ENCODE measurements at places on chromosomes 7 and 10. TPM values are rescaled to one million over a fixed set of nuclear protein-coding genes. Genes with fewer than 3 reads are reported as not detected.
A peak's percentile ranks its signal among the peaks of the same experiment; 100 is the strongest.

DNA sequence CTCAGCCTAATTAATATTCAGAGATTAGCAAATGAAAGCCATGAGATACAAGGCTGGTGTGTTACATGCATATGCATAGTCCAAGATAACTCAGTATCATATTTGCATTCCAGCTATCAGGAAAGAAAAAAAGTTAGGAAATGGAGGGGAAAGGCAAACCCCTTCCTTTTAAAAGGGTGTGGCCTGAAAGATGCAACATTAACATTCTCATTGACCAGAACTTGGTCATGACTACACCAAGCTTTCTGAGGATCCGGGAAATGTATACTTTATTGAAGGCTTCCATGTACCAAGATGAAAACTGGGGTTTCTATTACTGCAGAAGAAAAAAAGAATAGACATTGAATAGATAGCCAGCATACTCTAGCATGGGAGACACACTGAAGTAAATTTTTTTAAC lies 96.5 kb downstream of the IPMK start:
- H3K4me1 ChIP-seq: no peaks in the 10 kb centered on the region
- no peak overlapping the region for H3K27ac ChIP-seq
- no peak for DNase-seq

DNA sequence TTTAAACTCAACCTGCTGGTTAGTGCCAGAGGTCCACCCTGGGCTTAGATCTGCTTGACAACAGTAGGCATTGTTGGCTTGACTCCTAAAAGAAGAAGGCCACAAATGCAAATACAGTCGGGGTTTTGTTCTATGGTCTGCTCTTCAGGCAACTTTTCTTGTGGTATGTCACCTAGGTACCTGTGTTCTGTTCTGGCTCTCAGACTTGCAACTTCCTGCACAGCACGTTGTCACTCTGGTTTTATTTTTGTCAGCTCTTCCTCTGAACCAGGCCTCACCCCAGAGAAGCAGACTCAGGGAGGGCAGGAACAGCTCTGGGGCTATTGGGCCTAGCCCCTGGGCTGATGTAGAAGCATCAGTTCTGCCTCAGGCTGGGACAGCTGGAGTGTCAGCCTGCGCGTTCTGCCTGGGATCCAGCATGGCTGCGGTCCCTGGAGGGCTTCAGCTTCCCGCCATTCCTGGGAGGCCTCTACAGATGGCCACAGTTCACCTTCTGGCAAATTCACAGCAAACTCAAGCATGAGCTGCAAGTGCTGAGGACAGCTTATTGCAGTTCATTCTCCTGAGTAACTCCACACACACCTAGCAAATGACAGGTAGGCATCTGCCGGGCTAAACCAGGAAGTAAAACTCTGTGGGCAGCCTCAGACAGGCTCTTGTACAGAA lies 11.0 kb upstream of the PDCD4 start:
- no peak overlapping the region for H3K4me3 ChIP-seq
- H3K36me3 ChIP-seq: no peaks in the 10 kb centered on the region
- peak overlapping the region; percentile 75 for H3K27ac ChIP-seq
- no peaks in the 10 kb centered on the region for H3K27me3 ChIP-seq
- DNase-seq: peak; percentile 69

DNA sequence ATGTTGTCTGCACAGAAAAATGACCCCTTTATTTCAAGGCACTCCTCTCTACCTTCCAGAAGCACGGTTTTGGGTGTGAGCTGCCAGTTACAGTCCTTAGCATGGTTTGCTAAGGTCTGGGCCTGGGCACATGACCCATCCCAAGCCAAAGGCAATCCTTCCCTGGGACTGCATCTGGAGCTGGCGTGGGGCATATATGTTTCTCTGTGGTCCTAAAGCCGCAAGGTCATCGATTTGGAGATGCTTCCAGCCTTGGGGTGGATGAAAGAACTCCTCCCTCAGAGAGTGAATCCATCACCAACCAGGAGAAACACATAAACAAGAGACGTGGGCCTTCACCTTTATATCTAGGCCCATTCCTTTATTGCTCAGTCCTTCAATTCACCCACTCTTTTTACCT lies 50.1 kb upstream of the IGFBP3 start:
- H3K4me3 ChIP-seq: no peak overlapping the region
- H3K27me3 ChIP-seq: no peaks in the 10 kb centered on the region
- no peak overlapping the region for H3K27ac ChIP-seq
- H3K36me3 ChIP-seq: no peaks in the 10 kb centered on the region

- H3K4me3 ChIP-seq: no peak overlapping the region
- DNase-seq: no peak
- no peaks in the 10 kb centered on the region for H3K27me3 ChIP-seq
- H3K36me3 ChIP-seq: no peaks in the 10 kb centered on the region
Measured at GRCh38 chr7:4854916-4855315, 6.9 kb downstream of the PAPOLB start.

GRCh38 chr10:131954356-131954965 lies 27.3 kb downstream of the BNIP3 start:
- H3K4me1 ChIP-seq: no peaks in the 10 kb centered on the region
- no peaks in the 10 kb centered on the region for H3K36me3 ChIP-seq
- no peaks in the 10 kb centered on the region for H3K27me3 ChIP-seq
- H3K27ac ChIP-seq: no peak overlapping the region

Gene NME8
- total RNA-seq: not detected

Gene CTNNA3
- not detected for total RNA-seq

DNA sequence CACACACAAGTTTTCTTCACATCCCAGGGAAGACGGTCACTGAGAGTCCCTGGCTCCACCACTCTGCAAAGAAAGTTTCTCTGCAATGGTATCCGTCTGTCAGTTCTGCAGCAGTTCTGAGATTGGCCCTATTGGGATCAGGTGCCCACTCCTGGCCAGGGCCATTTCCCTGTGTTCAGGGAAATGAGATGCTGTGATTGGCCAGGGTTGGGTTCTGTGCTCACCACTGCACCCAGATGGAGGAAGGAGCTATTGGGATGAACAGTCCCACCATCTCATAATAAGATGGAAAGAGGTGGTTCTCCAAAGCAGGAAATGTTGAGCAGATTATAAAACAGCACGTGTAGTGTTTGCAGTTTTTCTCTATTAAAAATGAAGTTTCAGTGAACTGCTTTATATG lies 13.3 kb upstream of the PIP4K2A start:
- no peaks in the 10 kb centered on the region for H3K36me3 ChIP-seq
- H3K4me1 ChIP-seq: peaks cover 37% of the 10 kb centered on the region
- H3K27me3 ChIP-seq: peaks cover 2% of the 10 kb centered on the region
- no peak overlapping the region for H3K4me3 ChIP-seq

Gene PIP
- not detected for total RNA-seq

GRCh38 chr10:65943451-65943850 lies 982.4 kb upstream of the LRRTM3 start:
- no peak overlapping the region for H3K4me3 ChIP-seq
- H3K36me3 ChIP-seq: no peaks in the 10 kb centered on the region
- H3K27ac ChIP-seq: no peak overlapping the region
- DNase-seq: no peak
- no peaks in the 10 kb centered on the region for H3K27me3 ChIP-seq
- H3K4me1 ChIP-seq: no peaks in the 10 kb centered on the region

DNA sequence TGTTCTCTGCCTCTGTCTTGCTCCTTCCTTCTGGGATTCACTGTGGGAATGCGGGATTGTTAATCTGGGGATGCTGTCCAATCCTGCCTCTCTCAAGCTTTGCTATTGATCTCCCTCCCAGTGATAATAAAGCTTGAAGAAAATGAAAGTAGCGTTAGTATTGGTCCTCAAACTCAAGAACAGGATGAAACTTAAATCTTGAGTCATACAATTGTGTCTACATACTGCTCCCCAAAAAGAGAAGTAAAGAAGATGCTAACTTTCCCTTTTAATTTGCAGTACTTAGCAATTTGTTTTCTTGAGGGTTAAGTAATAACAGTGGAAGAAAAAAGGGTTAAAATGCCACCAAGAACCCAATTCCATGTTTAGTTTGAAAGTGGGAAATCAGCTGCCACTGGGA lies 13.6 kb downstream of the CFTR start:
- H3K4me3 ChIP-seq: no peak overlapping the region
- no peak for DNase-seq
- no peaks in the 10 kb centered on the region for H3K36me3 ChIP-seq
- no peak overlapping the region for H3K27ac ChIP-seq

- H3K4me1 ChIP-seq: no peaks in the 10 kb centered on the region
- H3K4me3 ChIP-seq: no peak overlapping the region
- no peaks in the 10 kb centered on the region for H3K27me3 ChIP-seq
- no peak overlapping the region for H3K27ac ChIP-seq
- no peaks in the 10 kb centered on the region for H3K36me3 ChIP-seq
- no peak for DNase-seq
Measured at GRCh38 chr10:131207584-131208532, 103.7 kb downstream of the TCERG1L start.

GRCh38 chr7:140209866-140210609 lies 33.3 kb upstream of the KDM7A start:
- H3K27ac ChIP-seq: peak overlapping the region; percentile 94
- H3K27me3 ChIP-seq: no peaks in the 10 kb centered on the region
- no peaks in the 10 kb centered on the region for H3K36me3 ChIP-seq

- peak; percentile 21 for DNase-seq
- no peaks in the 10 kb centered on the region for H3K36me3 ChIP-seq
- H3K4me3 ChIP-seq: no peak overlapping the region
- H3K4me1 ChIP-seq: peaks cover 7% of the 10 kb centered on the region
- no peak overlapping the region for H3K27ac ChIP-seq
Measured at GRCh38 chr10:129030996-129031843, 435.8 kb upstream of the MGMT start.

Gene MGMT
- 84.5 TPM for total RNA-seq

GRCh38 chr10:12503311-12503710 lies 154.0 kb downstream of the CAMK1D start:
- H3K27me3 ChIP-seq: no peaks in the 10 kb centered on the region
- H3K36me3 ChIP-seq: peaks cover 11% of the 10 kb centered on the region
- peaks cover 14% of the 10 kb centered on the region for H3K4me1 ChIP-seq
- DNase-seq: no peak
- no peak overlapping the region for H3K27ac ChIP-seq

DNA sequence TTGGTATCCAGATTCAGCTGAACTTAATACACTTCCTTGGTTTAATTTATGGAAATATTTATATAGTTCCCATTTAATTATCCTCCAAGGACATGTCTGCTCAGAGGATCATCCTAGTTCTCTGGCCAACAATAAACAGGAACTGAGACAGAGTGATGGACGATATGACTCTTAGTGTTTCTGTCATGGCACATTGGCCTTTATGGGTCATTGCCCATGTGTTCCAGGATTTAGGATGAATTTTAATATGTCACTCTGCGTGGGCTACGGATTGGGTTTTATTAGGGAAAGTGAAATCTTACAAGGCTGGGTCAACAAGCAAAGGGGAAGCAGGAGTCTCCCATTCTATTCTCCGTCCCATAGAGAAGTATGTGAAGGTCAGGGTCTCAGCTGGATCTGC lies 18.8 kb upstream of the TNPO3 start:
- DNase-seq: no peak
- H3K27me3 ChIP-seq: peaks cover 6% of the 10 kb centered on the region
- H3K27ac ChIP-seq: no peak overlapping the region
- no peaks in the 10 kb centered on the region for H3K4me1 ChIP-seq

- no peaks in the 10 kb centered on the region for H3K36me3 ChIP-seq
- no peak overlapping the region for H3K27ac ChIP-seq
- no peaks in the 10 kb centered on the region for H3K27me3 ChIP-seq
Measured at GRCh38 chr7:116800594-116800993, 61.8 kb upstream of the CAPZA2 start.

Gene SLC26A4
- 0.05 TPM for total RNA-seq

- H3K4me1 ChIP-seq: no peaks in the 10 kb centered on the region
- no peak overlapping the region for H3K4me3 ChIP-seq
- H3K36me3 ChIP-seq: no peaks in the 10 kb centered on the region
- DNase-seq: no peak
Measured at GRCh38 chr7:43570688-43571365, 12.1 kb upstream of the STK17A start.

DNA sequence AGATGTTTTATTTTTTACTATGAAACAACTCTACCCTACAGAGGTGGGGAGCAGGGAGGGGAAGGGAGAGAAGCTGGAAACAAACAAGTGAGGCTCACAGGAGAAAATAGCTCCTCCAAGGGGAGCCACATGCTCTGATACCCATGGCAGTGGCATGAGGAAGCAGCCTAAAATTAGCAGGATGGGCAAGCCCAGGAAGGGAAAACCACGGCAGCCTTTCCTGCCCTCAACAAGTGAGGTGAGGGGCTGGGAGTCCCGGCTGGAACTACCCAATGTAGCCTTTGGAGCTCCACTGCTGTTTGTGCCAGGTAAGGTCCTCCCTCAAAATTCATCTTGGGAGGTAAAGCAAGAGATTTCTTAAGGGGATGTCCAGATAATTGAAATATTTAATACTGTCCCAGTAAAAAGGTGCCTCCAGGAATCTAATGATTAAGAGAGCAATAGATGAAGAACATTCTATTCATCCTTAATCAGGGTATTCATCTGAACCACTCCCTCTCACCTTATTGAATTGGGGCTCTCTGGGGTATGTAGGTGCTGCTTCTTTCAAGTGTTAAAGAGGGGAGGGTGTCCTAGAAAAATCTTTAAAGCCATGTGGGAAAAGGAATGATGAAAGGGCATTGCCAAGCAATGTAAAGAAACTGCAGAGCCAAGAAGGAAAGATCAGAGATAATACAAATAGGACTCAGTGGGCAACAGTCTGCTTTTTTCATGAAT lies 12.8 kb upstream of the HERC4 start:
- no peaks in the 10 kb centered on the region for H3K27me3 ChIP-seq
- no peak for DNase-seq
- no peaks in the 10 kb centered on the region for H3K36me3 ChIP-seq
- no peaks in the 10 kb centered on the region for H3K4me1 ChIP-seq
- H3K27ac ChIP-seq: no peak overlapping the region

Gene CYP3A5
- total RNA-seq: not detected

Gene CHN2
- total RNA-seq: 0.86 TPM

GRCh38 chr10:70374775-70375614 lies 7.4 kb downstream of the LRRC20 start:
- no peak for DNase-seq
- no peak overlapping the region for H3K27ac ChIP-seq
- H3K27me3 ChIP-seq: no peaks in the 10 kb centered on the region
- H3K4me1 ChIP-seq: no peaks in the 10 kb centered on the region

DNA sequence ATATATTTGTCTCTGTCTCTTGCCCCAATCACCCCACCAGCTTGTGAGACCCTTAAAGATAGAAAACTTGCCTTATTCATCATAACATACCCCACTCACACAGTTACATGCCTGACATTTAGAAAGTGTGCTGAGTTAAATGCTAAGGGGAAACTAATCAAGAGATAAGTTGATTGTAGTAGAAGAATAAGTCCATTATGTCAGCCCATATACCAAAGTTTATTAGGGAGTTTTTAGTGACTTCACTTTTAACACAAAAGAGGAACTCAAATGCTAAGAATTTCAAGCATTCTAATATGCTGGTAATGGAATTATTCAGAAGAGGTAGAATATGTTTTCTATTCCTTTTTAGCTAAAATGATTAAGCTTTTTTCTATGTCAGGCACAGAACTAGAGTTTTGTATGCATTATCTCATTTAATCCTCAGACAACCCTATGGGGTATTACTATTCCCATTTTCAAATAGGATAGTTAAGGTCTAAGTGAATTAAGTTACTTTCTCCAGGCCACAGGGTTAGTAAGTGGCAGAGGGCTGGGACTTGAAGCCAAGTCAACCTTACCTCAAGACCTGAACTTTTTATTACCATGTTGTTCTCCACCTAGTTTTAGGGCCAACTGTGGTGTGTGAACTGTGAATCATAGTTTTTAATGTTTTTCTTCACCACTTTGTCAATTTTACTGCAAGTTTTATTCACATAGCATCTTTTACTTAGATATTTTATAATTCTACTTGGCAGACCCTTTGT lies 19.6 kb downstream of the ASAH2 start:
- H3K4me1 ChIP-seq: no peaks in the 10 kb centered on the region
- no peaks in the 10 kb centered on the region for H3K36me3 ChIP-seq
- no peak overlapping the region for H3K27ac ChIP-seq

Gene WDFY4
- total RNA-seq: 560 TPM
